ENCODE measurements at places on chromosomes 3 and 15.

DNA sequence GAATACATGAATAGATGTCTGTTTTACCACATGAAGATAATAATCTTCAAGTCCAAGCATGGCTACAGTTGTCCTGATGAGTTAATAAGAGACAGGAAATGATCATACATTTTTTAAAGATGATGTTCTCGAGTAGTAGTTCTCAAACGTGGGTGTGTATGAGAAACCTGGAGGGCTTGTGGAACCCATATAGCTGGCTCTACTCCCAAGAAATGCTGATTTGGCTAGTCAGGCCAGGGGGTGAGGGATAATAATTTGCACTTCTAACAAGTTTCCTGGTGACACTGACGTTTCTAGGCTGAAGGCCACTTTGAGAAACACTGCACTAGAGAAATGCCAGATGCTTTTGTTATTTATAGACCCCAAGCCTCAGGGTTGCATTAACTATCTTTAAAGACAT is 37.0 kb downstream of the ROPN1B start:
- no peak overlapping the region for H3K27ac ChIP-seq
- no peaks in the 10 kb centered on the region for H3K36me3 ChIP-seq
- no peaks in the 10 kb centered on the region for H3K4me1 ChIP-seq

DNA sequence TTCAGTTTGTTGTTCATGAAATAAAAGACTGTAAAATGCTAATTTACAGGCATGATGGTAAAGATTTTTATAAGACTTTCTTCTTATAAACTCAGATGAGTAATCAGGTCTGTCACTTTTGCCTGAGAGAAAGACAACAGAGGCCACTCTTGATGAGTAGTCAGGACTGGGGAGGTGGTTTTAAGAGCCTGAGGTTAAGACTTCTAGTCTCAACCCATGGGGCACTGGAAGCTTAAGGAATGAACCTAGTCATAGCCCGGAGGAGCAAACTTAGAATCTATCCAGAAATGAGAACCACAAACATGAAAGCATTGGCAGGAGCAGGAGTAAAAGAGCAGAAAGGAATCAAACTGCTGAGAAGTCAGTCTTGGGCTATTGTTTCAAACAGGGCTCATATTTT is 846.3 kb upstream of the ARPP21 start:
- no peaks in the 10 kb centered on the region for H3K27me3 ChIP-seq
- no peaks in the 10 kb centered on the region for H3K36me3 ChIP-seq
- no peak for DNase-seq
- H3K27ac ChIP-seq = no peak overlapping the region

- no peak overlapping the region for H3K4me3 ChIP-seq
- no peak for DNase-seq
- H3K27me3 ChIP-seq = no peaks in the 10 kb centered on the region
- no peaks in the 10 kb centered on the region for H3K4me1 ChIP-seq
- peak overlapping the region; percentile 36 for H3K27ac ChIP-seq
Observed at GRCh38 chr15:85473455-85473854, 93.1 kb downstream of the AKAP13 start.

GRCh38 chr3:184949251-184949965 is 137.4 kb downstream of the VPS8 start:
- H3K4me1 ChIP-seq = no peaks in the 10 kb centered on the region
- H3K36me3 ChIP-seq = no peaks in the 10 kb centered on the region
- no peak overlapping the region for H3K27ac ChIP-seq
- no peaks in the 10 kb centered on the region for H3K27me3 ChIP-seq
- H3K4me3 ChIP-seq = no peak overlapping the region

DNA sequence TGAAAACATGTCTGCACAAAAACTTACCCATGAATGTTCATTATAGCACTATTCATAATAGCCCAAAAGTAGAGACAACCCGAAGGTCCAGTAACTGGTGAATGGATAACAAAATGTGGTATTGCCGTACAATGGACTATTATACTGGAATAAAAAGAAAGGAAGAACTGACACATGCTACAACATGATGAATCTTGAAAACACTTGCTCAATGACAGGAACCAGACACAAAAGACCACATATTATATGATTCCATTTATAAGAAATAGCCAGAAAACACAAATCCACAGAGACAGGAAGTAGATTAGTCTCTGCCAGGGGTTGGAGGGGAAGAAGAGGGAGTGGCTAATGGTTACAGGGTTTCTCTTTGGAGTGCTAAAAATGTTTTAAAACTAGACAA is 18.3 kb downstream of the SHC4 start:
- H3K36me3 ChIP-seq = no peaks in the 10 kb centered on the region
- no peaks in the 10 kb centered on the region for H3K27me3 ChIP-seq
- H3K4me1 ChIP-seq = no peaks in the 10 kb centered on the region

GRCh38 chr3:97970156-97970555 is 2.1 kb downstream of the RIOX2 start:
- no peaks in the 10 kb centered on the region for H3K27me3 ChIP-seq
- H3K4me3 ChIP-seq = no peak overlapping the region
- no peak overlapping the region for H3K27ac ChIP-seq
- H3K36me3 ChIP-seq = no peaks in the 10 kb centered on the region
- no peak for DNase-seq
- no peaks in the 10 kb centered on the region for H3K4me1 ChIP-seq

- H3K27ac ChIP-seq = no peak overlapping the region
- H3K27me3 ChIP-seq = no peaks in the 10 kb centered on the region
- no peaks in the 10 kb centered on the region for H3K4me1 ChIP-seq
- no peaks in the 10 kb centered on the region for H3K36me3 ChIP-seq
- DNase-seq = no peak
Observed at GRCh38 chr3:143856252-143856970, 8.1 kb upstream of the SLC9A9 start.

DNA sequence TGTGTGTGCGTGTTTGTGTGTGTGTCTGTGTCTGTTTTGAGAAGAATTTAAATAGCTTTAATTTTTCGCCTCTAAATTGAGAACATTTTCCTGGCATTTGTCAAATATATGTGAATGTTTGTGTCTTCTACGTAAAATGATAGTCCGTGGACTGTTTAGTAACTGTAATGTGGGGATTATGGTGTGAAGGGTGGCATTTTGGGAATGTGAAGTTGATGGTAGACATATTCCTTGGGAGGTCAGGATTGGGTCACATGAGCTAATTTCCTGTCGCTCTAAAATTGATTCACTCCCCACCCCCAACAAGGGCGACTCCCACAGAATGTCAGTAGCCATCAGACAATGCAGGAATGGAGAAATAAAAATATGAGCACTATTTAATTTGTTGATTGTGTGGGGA is 107.3 kb downstream of the ITPR1 start:
- H3K4me1 ChIP-seq = no peaks in the 10 kb centered on the region
- no peak overlapping the region for H3K27ac ChIP-seq
- H3K36me3 ChIP-seq = no peaks in the 10 kb centered on the region
- H3K4me3 ChIP-seq = no peak overlapping the region

DNA sequence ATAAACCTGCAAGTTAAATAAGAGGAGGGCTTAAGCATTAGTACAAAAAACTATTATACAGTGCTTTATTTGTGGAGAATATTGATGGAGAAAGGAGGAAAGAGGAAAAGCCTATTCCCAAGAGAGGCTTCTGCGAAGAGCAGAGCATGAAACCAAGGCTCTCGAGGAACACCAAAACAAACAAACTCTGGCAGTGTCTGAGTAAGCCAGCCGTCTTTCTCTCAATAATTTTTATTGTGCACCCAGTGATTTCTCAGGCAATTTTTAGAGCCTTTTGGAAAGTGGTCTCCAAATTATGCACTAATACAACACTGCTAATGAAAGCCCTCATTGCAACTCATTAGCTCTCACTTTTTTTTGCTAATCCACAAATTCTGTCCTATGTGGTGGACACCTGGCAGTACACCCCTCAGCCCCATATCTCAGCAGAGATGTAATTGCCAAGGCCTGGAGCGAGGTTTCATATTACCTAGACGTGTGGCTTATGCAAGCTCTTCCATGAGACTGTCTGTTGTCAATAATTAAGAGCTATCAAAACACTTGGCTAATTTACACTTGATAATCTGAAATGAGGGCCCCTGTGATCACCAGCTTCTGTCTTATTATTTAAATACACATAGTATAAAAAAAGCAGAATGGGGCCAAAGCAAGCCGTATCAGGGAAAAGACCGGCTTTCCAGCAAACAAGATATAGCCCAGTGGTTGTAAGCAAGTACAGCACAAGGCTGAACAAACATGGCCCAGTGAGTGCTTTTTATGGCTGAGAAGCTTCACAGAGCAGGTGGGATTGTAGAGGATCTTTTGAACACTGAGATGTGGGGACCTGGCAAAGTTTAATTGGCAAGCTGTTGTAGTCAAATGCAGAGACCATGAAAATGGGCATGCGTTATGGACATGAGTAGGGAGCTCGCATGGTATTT is 216.9 kb downstream of the ROBO2 start:
- H3K4me3 ChIP-seq = no peak overlapping the region
- no peaks in the 10 kb centered on the region for H3K27me3 ChIP-seq
- no peaks in the 10 kb centered on the region for H3K36me3 ChIP-seq

DNA sequence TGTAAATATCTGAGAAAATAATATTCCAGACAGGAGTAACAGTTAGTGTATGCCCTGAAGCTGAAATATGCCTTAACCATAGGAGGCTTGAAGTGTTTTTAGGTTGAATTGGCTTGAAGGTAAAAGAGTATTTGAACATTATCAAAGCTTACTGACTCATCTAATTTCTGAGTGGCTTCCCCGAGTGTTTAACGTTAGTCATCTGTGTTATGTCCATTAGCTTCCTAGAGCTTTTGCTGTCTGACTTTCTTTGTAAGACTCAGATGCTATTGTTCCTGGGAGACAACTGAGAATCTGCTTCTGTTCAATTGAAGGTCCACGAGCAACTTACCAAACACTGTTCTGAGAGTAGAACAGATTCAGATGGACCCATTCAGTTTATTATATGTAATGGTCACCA is 656.8 kb upstream of the NECTIN3 start:
- H3K27ac ChIP-seq = no peak overlapping the region
- no peak overlapping the region for H3K4me3 ChIP-seq
- no peaks in the 10 kb centered on the region for H3K4me1 ChIP-seq
- H3K36me3 ChIP-seq = no peaks in the 10 kb centered on the region
- no peak for DNase-seq

DNA sequence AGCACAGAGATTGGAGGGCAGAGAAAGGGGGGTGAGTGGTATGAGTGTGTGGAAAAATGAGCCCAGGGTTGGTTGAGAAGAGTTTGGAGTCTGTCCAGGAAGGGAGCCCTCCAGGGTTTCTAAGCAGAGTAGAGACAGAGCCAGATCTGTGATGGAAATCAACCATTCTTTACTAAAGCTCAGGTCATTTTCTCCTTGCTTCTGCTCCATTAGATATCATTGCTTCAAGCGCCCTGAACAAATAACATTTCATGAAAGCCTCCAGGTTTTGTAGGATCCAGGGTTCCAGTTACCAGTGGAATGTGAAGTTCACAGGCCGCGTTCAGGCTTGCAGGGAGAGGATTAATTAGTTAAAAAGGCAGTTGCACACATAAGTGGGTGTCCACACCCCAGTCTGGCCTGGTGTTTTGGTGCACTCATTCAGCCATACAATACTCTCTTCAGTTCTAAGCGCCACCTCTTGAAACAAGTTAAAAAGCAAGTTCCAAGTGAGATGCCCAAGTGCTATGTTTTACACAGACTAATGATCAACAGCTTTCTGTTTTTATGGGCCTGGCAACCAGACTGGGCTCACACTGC is 16.4 kb upstream of the BOC start:
- no peak overlapping the region for H3K27ac ChIP-seq
- no peaks in the 10 kb centered on the region for H3K4me1 ChIP-seq
- H3K4me3 ChIP-seq = no peak overlapping the region
